ENCODE measurements at places on chromosomes 3 and 15.
A peak's percentile ranks its signal among the peaks of the same experiment; 100 is the strongest.

DNA sequence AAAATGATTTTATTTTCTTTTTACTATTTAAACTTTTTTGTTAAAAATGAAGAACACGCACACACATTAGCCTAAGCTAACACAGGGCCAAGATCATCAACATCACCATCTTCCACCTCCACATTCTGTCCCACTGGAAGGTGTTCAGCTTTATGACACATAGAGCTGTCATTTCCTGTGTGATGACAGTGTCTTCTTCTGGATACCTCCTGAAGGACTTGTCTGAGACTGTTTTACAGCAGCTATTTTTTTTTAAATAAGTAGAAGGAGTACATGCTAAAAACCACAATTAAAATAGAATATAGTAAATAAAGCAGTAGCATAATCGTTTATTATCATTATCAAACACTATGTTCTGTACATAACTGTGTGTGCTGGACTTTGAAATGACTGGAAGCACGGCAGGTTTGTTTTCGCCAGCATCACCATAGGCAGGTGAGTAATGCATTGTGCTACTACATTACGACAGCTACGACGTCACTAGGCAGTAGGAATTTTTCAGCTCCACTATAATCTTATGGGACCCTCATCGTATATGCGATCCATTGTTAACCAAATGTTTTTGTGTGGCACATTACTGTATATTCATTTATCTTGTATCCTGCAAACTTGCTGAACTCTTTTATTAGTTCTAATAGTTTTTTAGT lies 72.8 kb downstream of the KLF15 start:
- peak; percentile 38 for DNase-seq

GRCh38 chr3:126541628-126542339 lies 16.9 kb downstream of the C3orf22 start:
- DNase-seq = no peak

GRCh38 chr15:40749151-40749630 lies 5.9 kb downstream of the RMDN3 start:
- DNase-seq = no peak

- no peak for DNase-seq
Observed at GRCh38 chr3:99957151-99957796, 139.6 kb downstream of the CMSS1 start.

- peak; percentile 7 for DNase-seq
Observed at GRCh38 chr15:32908872-32909271, 191.1 kb downstream of the GREM1 start.

DNA sequence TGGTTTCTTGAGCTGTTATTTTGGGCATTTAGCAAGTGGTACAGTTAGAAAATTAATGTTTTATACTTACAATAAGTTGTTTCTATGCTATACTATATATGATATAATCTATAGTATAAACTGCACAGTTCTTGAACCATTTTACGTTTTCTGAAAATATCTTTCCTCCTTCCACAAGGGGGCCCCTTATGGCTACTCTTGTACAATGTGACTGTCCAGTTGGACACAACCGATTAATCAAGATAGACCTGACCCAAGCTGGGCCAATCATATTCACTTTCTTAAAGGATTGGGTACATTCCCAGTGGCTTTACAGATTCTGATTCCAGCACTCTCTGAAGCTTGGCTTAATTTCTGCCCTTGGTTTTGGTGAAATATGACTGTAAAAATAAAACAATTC lies 953.4 kb downstream of the AGBL1 start:
- DNase-seq = no peak

- DNase-seq = no peak
Observed at GRCh38 chr3:31312400-31312799, 220.3 kb upstream of the STT3B start.

DNA sequence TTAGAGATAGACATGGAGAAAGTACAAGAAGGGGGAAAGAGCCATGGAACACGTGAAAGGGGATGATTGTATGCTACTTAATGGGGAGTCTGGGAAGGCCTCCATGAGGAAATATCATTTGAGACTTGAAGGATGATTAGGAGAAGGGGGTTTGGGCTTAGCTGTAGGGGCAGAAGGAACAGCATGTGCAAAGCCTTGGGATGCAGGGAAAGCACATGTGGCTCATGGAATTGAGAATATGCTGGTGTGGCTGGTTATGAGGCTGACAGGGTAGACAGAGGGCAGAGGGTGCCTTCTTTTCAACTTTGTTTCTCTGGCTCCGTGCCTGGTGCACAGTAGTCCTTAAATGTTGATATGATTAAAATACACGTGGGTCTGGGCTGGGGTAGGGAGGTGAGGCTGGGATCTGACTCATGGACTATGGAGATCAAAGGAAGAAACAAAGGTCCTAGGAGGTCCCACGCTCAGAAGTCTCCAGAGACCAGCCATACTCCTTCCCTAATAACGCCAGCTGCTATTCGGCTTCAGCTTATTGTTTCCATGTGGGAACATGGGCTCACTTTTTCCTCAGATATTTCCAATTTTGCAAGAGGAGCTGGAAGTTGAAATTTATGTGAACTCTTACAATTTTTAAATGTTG lies 1.1 kb downstream of the GTF2E1 start:
- no peak for DNase-seq

DNA sequence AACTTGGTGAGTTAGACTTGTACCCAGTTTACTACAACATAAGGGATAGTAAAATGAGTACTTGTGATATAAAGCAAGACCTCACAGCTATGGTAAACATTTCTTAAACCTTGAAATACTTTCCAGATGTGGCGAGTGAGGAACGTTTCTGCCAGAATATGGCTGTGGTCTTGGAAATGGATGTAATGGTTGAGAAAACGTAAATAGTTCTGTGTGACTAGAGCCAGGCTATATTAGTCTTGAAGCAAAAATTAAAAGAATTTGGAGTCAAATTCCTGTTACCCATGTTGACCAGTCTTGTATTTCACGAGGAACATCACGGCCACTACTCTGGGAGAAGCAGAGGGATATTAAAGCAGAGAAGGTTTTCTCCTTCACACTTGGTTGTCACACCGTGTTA lies 15.3 kb downstream of the OR4F15 start:
- peak; percentile 7 for DNase-seq

GRCh38 chr15:34284937-34285336 lies 52.6 kb downstream of the SLC12A6 start:
- no peak for DNase-seq

GRCh38 chr3:59836531-59836930 lies 786.7 kb upstream of the CFAP20DC start:
- DNase-seq = no peak

DNA sequence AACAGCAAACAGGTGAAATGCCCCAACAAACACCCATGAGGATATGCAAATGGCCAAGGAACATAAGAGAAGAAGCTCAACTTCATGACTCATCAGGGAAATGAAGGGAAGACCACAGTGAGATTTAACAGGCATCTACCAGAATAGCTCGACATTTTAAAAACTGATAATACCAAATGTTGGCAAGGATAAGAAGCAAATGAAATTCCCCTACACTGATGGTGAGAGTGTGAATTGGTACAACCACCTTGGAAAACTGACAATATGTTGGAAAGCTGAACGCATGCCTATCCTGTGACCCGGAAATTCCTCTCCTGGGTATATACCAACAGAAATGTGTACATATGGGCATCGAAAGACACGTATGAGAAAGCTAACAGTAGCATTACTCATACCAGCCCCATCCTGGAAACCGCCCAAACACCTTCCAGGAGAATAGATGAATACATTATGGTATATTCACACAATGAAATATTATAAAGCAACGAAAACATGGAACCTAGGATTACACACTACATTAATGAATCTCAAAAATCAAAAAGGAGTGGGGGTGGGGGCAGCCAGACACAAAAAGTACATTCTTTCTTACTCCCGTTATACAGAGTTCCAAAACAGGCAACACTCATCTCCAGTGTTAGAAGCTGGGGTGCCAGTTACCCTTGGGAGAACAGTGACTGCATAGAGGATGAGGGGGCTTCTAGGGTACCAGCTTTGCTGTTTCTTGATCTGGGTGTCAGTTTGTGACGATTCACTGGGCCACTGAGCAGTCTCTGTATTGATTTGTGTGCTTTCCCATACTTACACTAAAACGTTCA lies 16.9 kb downstream of the RFTN1 start:
- no peak for DNase-seq

GRCh38 chr3:58167431-58168351 lies 43.1 kb downstream of the DNASE1L3 start:
- peak; percentile 46 for DNase-seq

DNA sequence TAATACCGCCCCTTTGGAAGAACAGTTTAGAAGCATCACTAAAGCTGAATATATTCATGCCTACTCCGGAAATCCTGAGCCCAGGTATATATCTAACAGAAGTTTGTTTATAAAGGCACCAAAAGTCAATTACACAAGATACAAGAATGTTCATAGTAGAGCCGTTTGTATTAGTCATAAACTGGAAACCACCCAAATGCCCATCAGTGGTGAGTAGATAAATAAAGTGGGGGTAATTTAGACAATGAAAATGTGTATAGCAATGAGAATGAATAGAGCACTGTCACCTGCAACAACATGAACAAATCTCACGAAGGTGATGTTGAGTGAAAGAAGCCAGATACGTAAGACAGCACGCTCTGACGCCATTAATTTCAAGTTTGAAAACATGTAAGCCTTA lies 68.3 kb upstream of the GLCE start:
- peak; percentile 45 for DNase-seq

DNA sequence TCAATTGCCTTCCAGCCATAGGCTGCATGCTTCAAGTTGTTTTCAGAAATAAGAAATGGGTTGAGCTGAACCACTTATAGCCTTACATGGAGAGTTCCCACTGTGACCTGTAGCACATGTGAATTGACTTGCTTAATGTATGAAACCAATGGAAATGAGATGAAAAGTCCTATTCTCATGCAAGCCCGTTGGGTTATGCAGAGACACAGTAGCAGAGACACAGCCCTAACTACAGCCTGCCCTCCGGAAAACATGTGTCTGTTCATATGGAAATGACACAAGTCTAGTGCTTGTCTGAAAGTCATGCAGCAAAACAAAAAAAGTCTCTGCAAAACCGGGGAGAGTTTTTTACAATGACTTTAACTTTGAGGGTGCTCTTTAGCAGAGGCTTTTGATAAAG lies 14.5 kb downstream of the HIGD2B start:
- no peak for DNase-seq

DNA sequence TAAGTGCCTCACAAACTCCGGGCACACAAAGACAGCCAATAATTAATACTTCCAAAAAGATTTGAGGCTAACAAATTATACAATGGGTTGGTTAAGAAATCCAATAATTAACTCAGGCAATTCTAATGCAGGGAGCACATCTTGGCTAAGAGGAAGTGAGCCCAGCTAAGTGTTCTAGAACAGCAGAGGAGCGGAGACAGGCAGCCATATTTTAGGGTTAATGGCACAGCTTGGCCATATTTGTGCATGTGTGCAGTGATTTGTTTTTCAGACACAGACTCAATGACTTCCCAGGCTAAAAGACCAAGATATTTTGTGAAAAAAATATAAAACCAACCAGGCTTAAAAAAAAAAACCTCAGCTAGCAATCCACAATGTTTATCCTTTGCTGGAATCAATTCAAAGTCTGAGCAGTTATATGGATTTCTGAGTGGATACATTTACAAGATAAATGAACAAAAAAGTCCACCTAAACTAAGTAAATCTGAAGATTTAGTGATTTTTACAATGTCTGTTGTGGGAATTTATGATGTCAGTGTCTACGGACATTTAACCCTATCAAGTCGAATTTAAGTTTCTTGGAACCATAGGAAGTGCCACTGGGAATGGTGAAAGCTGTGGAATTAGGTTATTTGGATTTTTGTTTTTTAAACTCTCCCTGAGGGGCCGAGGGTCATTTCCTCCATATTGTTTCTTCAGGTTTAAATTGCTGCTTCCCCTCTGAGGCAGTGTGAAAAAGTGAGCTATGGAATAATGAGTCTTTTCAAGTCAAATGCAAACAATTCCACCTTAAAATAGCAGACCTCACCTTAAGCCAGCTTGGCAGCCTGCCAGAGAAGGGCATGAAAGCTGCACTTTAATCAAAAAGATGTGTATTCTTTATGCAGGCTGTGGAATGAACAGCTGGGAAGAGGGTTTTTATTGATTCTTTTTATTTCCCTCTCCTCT lies 413.7 kb upstream of the TBL1XR1 start:
- DNase-seq = peak; percentile 51

DNA sequence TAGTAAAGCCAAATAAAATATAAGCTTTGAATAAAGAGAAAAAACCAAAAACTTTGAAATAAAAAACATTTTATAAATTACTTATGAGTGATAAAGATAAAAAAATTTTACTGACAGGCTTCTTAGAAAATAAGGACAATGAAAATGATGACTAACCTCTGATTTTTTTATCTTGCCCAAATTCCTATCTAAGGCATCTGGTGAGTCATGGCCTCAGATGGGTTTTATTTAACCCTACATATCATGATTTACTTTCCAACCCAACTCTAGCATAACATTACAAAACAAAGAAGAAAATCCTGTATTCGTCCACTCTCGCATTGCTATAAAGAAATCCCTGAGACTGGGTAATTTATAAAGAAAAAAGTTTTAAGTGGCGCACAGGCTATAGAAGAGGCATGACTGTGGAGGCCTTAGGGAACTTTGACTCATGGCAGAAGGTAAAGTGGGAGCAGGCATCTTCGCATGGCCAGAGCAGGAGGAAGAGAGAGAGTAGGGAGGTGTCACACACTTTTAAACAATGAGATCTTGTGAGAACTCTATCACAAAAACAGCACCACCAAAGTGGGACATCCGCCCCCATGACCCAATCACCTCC lies 152.1 kb downstream of the NEK10 start:
- DNase-seq = peak; percentile 59

GRCh38 chr3:72180405-72180804 lies 395.5 kb upstream of the PROK2 start:
- DNase-seq = no peak

DNA sequence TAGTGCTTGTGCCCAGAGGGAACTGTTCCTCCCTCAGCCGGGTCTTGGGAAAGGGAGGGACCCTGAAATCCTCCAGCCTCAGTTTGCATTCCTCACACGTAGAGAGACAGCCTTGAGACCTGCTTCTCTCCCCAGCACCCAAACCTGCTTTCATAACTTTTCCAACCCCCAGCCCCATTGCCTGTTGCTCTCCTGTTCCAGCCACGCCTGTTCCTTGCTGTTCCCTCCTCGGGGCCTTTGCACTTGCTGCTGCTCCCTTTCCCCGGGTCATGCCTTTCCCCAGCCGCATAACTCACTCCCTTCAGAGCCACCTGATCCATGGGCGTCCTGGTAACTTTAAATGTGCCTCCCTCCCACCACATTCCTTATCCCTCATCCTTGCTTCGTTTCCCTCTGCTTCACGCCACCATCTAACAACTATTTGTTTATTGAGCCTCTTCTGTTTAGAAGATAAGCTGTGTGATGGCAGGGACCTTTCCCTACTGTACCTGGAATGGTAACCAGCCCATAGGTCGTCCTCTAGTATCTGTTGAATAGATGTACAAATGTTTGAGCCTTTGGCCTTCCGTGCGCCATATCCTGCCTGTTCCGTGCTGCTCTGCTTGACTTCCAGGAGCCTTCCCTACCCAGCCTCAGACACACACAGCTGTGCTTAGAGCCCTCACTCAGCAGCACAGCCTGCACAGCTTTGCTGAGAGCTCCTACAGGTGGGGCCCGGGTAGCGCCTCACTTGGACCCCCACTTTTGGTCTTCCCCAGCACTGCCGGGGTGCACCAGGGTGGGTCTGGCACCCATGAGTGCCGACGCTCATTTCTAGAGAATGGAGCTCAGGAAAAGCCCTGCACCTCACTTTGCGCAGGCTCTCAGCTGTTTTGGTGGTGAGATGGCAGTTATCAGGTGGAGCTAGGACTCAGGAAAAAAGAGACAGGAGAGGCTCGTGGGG lies 60.2 kb downstream of the SCN5A start:
- no peak for DNase-seq
